ENCODE measurements at places on chromosomes 7 and 10. TPM values are rescaled to one million over a fixed set of nuclear protein-coding genes. Genes with fewer than 3 reads are reported as not detected.

DNA sequence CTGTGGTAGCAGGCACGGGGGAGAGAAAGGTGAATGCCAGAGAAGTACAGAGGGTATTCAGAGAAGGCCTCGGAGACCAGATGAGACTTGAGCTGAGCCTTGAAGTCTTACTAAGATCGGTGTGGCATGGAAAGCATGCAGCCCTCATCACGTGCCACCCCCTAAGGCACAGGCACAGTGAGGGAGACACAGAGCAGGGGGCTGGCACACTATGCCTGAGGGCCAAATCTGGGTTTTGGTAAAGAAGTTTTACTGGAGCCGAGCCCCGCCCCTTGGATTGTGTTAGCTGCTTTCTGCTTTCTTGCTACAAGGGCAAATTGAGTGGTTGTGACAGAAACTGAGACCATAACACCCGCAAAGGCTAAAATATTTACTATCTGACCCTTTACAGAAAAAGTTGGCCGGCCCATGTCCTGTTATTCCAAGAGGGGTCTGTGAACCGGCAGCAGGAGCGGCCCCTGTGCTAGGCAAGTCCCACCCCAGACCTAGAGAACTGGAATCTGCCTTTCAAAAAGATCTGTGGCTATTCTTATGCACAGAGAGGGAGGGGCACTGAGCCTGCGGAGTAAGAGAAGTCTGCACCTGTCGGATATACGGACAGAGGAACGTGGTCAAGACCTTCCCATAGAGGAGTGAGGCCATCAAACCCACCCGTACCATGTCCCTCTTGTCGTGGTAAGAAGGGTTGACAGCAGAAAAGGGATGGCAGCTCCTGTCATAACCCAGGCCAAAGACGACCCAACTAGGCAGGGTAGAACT is 109.3 kb upstream of the RHEB start:
- DNase-seq, result peak; percentile 62

- no peak for DNase-seq
These were observed 28.3 kb upstream of the CREB5 start for GRCh38 chr7:28383975-28384374.

DNA sequence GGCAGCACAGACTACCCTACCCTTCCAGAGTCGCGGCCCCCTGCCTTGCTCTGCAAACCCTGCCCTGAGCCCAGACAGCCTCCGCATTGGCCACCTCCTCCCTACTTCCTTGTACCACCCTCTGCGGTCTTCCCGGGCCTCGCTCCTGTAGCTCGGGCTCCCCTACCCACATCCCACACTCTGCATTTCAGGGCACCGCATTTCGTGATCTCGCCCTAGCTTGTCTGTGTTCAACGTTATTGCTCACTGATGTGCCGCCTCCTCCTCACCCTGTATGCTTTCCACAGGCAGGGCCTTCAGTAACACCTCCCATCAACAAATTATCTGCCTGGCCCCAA is 6.6 kb downstream of the PDIA4 start:
- DNase-seq, result no peak

- no peak for DNase-seq
These were observed 40.7 kb upstream of the GJD4 start for GRCh38 chr10:35564341-35564968.

- DNase-seq, result no peak
These were observed 11.4 kb downstream of the BUB3 start for GRCh38 chr10:123165445-123166072.

- no peak for DNase-seq
These were observed 32.0 kb downstream of the NUB1 start for GRCh38 chr7:151373599-151373998.

- no peak for DNase-seq
These were observed 95.3 kb downstream of the HERPUD2 start for GRCh38 chr7:35599645-35600044.

- no peak for DNase-seq
These were observed 652.0 kb upstream of the NRP1 start for GRCh38 chr10:33986515-33986914.

Gene NYAP1
- 0.96 TPM for total RNA-seq

Gene ENTPD1
- 41.6 TPM for total RNA-seq

Gene GIMAP4
- total RNA-seq, result 29.5 TPM

Gene PIP
- total RNA-seq, result not detected
